Left colon (tissue), 2 donors: ENCODE measurements at places on chromosomes 11 and 22.
A peak's percentile ranks its signal among the peaks of the same experiment; 100 is the strongest.

GRCh38 chr11:30914143-30914762 lies 328.1 kb upstream of the MPPED2 start:
- peak; percentile 26 for DNase-seq

GRCh38 chr11:40291741-40292140 lies 1167.7 kb downstream of the LRRC4C start:
- no peak for DNase-seq

GRCh38 chr11:11844272-11844671 lies 2.5 kb downstream of the USP47 start:
- DNase-seq, result no peak

- peak; percentile 87 for DNase-seq
Observed at GRCh38 chr22:45240810-45241631, at the start of gene KIAA0930. Gene KIAA0930, minus strand, starts transcription at chr22:45240894. Its CDS starts 191 bp downstream, at chr22:45240703.

GRCh38 chr11:764322-765024 lies 12.8 kb downstream of the GATD1 start:
- DNase-seq, result no peak

DNA sequence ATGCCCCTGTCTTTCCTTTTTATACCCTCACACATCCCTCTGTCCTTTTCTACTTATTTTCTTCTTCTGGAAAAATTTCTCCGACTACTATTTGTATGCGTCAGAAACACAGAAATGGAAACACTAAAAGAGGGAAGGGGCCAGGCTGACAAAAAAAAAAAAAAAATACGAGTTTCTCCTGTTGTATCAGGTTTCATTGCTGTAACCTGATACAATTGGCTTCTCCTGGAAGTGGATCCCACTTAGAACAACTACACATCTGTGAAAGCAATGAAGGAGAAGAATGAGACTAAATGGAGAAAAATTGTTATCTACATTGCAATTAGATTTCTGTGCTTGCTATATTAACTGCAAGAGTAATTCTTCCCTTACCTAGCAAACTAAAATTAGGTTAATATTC lies 393.9 kb downstream of the GUCY1A2 start:
- no peak for DNase-seq

- peak; percentile 86 for DNase-seq
Observed at GRCh38 chr22:39997939-39998726, 3.4 kb downstream of the FAM83F start.

DNA sequence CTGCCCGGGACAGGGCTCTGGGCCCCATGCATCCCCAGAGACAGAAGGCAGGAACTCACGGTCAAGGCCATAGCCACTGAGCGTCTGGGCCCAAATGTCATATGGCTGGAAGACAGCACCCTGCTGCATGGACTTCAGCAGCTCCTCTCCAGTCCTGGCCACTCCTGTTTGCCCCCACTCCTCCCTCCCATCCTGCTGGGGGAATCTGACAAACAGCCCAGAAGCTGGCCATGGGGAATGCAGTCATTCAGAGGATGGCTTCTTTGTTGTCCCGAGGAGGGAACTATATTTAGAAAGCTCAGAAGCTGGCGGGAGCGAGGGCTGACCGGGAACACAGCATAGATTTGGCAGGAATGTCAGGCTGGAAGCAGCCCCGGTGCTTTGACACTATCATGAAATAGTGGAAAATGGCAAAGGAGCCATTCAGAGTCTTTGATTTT lies 35.0 kb downstream of the DKK3 start:
- no peak for DNase-seq

GRCh38 chr11:73997120-73997770 lies 11.6 kb downstream of the UCP3 start:
- peak; percentile 10 for DNase-seq

DNA sequence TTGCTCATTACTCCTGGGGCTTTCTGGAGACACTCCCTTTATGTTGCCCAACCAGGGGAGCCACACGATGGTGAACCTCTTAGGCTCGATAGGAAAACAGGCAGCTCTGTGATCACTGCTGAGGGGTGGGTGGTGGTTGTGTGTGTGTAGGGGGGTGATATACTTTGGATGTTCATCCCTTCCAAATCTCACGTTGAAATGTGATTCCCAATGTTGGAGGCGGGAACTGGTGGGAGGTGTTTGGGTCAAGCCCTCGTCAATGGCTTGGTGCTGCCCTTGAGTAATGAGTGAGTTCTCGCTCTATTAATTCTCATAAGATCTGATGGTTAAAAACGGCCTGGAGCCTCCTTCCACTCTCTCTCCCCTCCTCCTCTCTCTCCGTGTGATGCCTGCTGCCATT lies 204.0 kb upstream of the B3GAT1 start:
- DNase-seq, result no peak

- no peak for DNase-seq
Observed at GRCh38 chr11:36478700-36479329, 31.3 kb downstream of the TRAF6 start.

- DNase-seq, result no peak
Observed at GRCh38 chr11:44268614-44269080, 41.3 kb downstream of the ALX4 start.

- no peak for DNase-seq
Observed at GRCh38 chr11:15670520-15671070, 555.9 kb downstream of the INSC start.

- no peak for DNase-seq
Observed at GRCh38 chr11:47899801-47900200, 51.7 kb upstream of the NUP160 start.

- DNase-seq, result peak; percentile 3
Observed at GRCh38 chr11:84437071-84437980, 1151.2 kb upstream of the CCDC90B start.

DNA sequence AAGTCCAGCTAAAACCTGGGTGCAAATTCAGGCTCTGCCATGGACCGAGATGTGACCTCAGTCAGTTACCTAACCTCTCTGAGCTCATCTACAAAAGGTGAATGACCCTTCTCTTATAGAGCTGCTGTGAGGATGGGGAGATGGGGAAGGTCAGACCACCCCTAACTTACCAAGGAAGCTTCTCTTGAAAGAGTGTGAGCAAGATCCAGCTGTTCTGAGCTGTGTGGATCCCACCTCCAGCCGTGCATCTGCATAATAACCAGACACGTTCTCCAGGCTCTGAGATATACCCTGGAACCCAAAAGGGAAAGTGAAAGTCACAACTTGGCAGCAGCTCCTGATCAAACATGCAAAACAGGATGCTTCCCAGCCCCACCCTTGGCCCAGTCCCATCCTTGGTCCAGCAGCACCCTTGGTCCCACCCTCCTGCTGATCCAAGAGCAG lies at the start of gene APOL3:
TSS of gene APOL3 (minus strand) at position 257 of the 444 bp plus-strand sequence. CDS start 11,700 bp downstream, outside the sequence.
- peak; percentile 80 for DNase-seq

DNA sequence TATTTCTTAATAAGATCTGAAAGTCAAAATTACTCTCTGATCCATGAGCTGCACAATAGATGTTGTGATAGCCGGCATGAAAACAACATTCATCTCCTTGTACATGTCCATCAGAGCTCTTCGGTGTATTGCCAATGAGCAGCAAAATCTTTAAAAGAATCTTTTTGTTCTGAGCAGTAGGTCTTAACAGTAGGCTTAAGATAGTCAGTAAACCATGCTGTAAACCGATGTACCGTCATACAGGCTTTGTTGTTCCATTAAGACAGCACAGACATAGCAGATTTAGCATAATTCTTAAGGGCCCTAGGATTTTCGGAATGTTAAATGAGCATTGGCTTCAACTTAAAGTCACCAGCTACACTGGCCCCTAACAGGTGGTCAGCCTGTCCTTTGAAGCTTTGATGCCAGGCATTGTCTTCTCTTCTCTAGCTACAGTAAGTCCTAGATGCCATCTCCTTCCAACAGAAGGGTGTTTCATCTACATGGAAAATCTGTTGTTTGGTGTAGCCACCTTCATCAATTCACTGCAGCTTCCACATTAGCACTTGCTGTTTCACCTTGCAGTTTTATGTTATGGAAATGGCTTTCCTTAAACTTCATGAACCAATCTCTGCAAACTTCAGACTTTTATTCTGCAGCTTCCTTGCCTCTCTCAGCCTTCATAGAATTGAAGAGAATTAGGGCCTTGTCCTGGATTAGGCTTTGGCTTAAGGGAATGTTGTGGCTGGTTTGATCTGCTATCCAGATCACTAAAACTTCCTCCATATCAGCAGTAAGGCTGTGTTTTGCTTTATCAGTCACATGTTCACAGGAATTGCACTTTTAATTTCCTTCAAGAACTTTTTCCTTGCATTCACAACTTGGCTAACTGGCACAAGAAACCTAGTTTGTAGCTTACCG lies 28.4 kb downstream of the RRP8 start:
- no peak for DNase-seq

GRCh38 chr11:134224710-134225664 lies 516 bp downstream of the VPS26B start:
- DNase-seq, result peak; percentile 61

DNA sequence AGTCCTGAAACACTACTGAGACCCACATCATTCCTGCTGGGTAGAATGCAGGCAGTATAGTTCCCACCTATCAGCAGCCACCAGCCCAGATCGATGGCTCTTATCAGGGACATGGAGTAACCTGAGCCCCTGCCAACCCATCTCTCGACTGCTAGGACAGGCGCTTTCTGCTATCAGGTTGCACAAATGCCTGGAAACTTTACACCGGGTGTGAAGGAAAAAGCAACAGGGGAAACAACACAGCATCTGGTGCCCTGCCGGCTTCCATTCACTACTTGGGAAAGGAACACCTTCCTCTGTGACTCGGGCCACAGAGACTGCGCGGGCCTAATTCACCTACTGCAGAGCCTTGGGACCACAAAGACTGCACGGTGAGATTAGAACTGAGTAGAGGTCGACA lies 18.5 kb downstream of the RBFOX2 start:
- no peak for DNase-seq

- no peak for DNase-seq
Observed at GRCh38 chr11:88424881-88425280, 87.3 kb upstream of the CTSC start.

- no peak for DNase-seq
Observed at GRCh38 chr11:131109257-131109656, 193.0 kb upstream of the SNX19 start.

DNA sequence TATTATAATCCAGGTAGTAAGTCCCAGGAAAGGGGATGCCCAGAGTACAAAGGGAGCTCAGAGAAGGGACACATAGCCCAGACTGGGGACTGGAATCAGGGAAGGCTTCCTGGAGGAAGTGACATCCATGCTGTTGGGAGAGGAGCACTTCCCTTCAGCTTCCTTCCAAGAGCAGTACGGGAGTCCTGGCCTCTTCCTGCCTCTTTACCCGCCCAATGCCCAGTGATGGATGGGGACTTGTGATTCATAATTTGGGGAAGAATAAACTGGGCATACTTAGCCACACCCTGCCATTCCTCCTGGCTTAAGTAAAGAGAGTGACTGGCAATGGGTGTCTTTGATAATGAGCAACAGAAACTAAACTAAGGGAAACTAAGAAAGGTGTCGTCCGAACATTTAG lies 11.5 kb downstream of the C11orf91 start:
- DNase-seq, result no peak

DNA sequence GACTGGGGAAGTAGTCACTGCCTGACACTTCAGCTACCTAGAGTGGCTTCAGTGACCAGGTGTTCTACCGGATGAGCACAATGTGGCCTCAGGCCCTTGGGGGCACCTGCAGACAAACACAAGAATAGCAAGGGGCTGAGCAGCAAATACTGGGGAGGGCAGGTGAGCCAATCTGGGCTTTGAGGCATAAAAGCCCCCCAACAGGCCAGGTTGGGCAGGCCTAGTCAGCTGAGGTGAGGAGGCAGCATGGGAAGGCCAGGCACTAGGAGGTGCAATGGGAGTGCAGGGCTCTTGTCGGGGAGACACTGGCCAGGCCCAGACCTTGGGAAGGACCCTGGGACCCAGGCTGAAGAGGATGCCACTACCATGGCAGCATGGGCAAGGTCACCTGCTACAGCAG lies 9.0 kb downstream of the UFD1 start:
- DNase-seq, result no peak

DNA sequence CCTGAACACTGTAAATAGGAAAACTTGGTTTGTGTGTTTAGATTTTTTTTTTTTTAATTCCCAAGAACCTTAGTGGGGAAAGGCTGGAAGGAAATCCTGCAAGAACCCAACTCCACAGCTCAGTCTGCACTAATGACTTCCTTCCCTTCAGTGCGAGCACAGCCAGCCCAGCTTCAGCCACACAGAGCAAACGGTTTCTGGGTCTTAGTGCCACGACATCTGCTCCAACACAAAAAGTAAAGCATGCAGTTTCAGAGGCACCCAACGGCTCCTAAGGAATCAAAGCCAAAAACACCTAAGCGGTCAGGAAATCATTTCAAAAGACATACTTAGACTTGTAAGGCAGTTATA lies 236.1 kb downstream of the TTC28 start:
- DNase-seq, result peak; percentile 65

- no peak for DNase-seq
Observed at GRCh38 chr11:124807660-124808270, 7.6 kb upstream of the MSANTD2 start.

- peak; percentile 69 for DNase-seq
Observed at GRCh38 chr11:94544646-94545263, 1.0 kb downstream of the FUT4 start.

- no peak for DNase-seq
Observed at GRCh38 chr11:118522571-118523072, 4.7 kb upstream of the TTC36 start.

- DNase-seq, result no peak
Observed at GRCh38 chr11:59265735-59266134, 53.0 kb upstream of the MPEG1 start.

GRCh38 chr11:132621976-132622580 lies 910.2 kb downstream of the OPCML start:
- no peak for DNase-seq

- no peak for DNase-seq
Observed at GRCh38 chr22:19239464-19239863, 52.1 kb downstream of the CLTCL1 start.

GRCh38 chr11:71342951-71343827 lies 90.8 kb upstream of the SHANK2 start:
- DNase-seq, result peak; percentile 34

GRCh38 chr11:9858822-9859221 lies 194.9 kb downstream of the SWAP70 start:
- no peak for DNase-seq

DNA sequence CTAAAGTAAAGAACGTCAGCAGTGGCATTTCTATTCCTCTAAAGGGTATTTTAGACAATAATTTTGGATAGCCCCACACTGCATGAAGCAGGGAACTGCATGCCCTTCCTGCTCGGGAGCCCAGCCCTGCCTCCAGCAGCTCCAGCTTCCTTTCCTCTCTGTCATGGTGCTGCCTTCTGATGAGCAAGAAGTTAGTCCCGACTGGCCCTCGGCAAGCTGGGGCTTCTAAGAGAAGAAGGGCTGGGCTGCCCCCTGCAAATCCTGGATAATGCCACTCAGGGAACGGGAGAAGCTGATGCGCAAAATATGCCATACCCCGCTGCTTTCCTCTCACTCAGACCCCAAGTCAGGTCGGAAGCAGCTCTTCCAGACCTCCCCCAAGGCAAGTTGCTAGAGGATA lies 296.4 kb downstream of the ETS1 start:
- DNase-seq, result no peak
